ENCODE measurements at places on chromosomes 5 and 9.

DNA sequence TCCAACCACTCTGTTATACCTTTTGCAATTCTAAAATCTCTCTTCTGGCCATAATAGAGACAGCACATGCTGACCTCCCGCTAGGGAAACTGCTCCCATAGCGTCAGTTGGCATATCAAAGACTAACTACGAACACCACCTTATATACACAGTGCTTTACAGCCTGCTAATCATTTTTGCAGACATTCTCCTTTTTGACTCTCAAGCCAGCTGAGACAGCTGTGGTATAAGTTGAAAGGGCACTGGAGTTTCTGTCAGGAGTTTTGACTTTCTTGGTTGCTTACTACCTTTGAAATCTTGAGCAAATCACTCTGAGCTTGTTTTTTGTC, 160.2 kb upstream of the TBCA start:
- no peak for DNase-seq

DNA sequence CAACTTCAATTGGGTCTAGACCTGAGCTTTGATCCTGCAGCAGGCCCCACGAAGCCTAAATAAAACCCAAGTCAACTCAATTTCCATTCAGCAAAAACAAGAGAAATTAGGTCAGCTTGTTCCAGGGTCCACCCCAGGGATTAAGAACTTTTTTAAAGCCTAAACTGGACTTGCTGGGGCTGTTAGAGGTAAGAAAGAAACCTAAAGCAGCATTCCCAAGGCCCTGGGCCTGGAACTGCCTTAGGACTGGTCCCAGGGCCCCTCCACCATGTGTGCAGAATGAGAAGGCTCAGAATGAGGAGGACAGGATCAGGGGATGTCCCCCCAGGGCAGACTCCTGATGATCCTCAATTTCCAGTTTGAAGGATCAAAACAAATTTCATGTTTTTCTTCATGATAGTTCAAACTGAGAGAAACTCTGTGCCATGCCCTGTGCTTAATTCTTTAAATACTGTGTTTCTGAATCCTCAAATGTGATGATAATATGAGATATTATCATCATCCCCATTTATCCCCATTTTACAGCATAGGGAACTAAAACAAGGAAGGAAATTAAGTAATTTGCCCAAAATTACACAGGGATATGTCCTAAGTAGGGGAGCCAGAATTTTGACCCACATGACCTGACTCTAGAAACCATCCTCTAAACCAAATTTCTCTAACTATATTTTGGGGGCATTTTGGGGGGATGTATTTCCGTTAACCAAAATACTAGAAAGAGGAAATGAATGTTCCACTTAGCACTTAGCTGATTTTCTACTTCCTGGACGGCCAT, 64.5 kb downstream of the DENND1A start:
- no peak for DNase-seq

DNA sequence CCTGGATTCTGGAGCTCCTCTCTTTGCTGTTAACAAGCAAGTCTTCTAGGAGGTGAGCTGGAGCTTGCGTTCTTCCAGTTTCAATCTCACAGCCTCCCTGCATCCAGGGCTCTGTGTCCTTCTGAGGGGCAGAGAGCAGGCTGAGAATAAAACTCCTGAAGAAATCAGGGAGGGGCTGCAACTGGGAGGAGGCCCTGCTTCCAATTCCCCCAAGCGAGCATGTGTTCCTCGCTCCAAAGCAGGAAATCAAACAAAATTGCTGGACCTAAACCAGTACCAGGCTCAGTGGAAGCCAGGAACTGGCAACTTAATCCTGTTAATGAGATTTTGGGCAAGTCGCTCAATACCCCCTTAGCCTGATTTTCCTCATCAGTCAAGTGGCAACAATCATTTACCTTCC, 181.8 kb downstream of the ASTN2 start:
- DNase-seq: no peak

- no peak for DNase-seq
These were observed 100.1 kb downstream of the SUSD1 start for GRCh38 chr9:112075009-112075378.

DNA sequence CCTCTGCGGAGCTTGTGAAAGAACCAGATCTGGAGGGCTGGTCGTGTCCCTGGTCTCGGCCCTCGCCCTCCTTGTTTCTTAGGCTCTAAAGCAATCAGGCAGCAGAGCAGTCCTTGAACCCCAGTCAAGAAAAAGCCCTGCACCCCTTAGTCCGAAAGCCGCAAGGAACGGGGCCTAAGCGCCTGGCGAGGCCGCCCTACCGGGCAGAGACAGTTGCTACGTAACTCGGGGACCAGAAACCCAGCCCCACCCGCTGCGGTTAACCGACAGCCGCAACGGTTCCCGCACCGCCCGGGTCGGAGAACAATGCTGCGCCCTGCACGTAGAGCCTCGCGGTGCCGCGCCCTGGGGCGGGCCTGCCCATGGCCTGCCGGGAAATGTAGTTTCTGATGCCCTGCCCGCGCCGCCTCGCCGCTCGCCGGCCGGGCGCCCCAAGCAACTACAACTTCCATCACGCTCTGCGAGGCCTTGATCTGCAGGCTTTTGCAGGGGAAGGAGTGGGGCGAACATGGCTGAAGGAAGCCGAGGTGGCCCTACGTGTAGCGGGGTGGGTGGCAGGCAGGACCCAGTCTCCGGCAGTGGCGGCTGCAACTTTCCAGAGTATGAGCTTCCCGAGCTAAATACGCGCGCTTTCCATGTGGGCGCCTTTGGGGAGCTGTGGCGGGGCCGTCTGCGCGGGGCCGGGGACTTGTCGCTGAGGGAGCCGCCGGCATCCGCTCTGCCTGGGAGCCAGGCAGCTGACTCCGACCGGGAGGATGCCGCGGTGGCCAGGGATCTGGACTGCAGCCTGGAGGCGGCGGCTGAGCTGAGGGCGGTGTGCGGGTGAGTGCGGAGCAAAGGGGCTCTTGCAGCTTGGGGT, at the start of gene SNAPC3:
SNAPC3 (plus strand) TSS at position 505 of the 859 bp plus-strand sequence; CDS start at position 509, 4 bp downstream.
- peak; percentile 90 for DNase-seq

DNA sequence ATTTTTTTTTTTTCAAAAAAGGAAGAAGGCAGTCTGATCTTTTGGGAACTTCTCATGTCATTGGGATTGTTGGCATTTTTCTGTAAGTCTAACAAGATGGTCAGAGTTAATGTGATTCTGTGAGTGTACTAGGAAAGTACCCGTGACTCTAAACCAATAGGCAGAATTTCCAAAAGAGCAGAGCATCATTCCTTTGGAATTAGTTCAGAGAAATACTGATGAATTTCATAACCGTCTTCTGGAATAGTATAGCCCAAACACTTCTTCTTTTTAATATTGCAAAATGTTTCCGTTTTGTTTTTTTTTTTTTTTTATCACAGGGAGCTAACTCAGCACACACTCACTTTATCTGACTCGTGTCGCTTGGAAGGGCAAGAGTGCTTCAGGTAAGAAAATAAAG, 407.4 kb downstream of the DTWD2 start:
- DNase-seq: no peak

DNA sequence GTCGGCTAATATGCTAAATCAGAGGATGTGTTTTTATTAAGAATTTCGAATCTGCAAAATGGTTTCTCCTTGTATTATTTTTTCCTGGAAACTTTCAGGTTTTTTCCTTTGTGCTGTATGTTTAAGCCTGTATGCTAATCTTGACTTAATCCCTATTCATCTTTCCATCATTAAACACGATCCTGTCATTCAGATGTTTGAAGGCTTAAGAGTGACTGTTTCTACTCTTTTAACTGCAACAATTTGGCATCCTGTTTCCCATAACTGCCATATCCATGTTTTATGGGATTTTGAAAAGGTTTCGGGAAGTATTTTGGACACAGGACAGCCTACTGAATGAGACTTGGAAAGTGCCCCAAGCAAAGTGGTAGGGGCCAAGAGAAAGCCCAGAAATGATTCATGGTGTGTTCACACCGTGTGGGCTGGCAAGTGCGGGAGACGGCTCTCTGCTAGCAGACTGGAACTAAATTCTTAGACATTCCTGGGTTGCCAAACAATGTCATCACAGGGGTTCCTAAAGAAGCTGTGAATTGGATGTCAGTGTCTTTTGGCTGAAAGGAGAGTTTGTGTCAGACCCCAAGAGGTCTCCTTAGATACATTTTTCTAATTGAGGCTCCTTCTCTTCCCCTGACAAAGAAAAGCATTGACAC, 125.4 kb upstream of the ADAMTS16 start:
- peak; percentile 27 for DNase-seq

DNA sequence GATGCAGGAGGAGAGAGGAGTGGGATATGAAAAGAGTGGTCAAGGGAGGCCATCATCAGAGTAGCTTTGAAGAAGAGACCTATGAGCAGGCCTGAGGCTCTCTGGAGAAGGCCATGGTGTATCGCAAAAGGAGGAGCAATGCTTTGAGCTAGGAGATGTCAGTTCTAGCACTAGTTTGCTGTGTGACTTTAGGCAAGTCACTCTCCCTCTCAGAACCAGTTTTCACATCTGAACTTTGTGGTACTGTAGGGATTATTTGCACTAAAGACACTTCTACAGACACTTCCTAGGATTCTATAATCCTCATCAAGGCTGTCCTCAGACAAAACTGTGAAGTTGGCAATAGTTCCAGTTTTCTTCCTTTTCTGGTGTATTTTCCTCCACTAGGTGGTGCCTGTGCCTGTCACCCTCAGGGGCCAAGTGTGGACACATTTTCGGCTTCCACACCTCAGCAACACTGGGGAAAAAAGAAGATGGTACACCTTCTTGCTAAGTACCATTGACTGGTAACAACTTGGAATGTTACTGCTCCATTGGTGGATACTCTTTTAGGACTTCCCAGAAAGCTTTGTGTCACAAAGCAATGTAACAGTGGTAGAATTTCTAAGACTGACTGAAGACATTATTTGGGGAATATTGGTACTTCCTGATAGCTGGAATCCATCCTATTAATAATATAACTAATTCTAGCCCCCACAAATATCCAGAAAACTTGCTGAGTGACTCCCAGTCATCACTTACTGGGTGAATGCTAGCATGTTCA, 9.9 kb downstream of the PAPPA start:
- no peak for DNase-seq

GRCh38 chr9:117485176-117485575, 70.3 kb upstream of the ASTN2 start:
- no peak for DNase-seq

- no peak for DNase-seq
These were observed 1203.4 kb downstream of the MAT2B start for GRCh38 chr5:164708831-164709230.

GRCh38 chr5:73394610-73395009, 54.0 kb downstream of the FOXD1 start:
- DNase-seq: no peak

- peak; percentile 26 for DNase-seq
These were observed 548.9 kb downstream of the BNC2 start for GRCh38 chr9:16321461-16322119.

- no peak for DNase-seq
These were observed 43.2 kb upstream of the IER5L start for GRCh38 chr9:129221233-129221632.

GRCh38 chr9:18327121-18327520, 146.8 kb upstream of the ADAMTSL1 start:
- peak; percentile 4 for DNase-seq

DNA sequence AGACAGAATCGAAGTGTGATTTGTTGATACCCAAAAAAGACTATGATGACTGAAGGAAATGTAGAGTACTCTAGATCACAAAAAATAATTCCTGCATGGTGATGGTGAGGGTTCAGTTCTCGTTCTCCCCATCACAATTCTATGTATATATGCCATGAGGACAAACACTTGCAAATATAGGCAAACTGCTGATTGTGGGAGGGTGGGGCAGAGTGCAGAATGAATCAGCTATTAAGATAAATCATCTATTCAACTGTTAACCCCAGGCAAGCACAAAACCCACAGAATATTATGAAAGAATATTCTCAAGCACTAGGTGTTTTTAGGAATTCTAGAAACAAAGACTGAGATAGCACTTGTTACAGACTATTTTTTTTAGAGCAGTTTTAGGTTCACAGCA, 13.9 kb upstream of the UBLCP1 start:
- DNase-seq: no peak

- no peak for DNase-seq
These were observed 2.8 kb downstream of the PDGFRB start for GRCh38 chr5:150152636-150153462.

DNA sequence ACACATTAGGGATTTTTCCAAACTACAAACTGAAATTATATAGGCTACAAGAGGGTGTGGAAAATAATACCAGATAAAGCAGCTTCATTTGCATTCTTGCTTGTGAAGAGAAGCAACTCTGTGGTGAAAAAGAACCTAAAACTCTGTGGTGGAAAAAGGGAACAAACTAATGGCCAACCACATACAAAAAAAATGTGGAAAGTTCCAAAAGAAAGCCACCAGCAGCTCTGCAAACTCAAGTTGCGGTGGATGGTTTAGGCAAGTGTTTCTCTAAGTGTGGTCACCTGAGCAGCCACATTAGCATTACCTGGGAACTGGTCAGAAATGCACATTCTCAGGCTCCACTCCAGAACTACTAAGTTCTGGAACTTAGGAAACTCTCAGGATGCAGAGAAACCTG, 586.4 kb downstream of the ACTL7B start:
- no peak for DNase-seq

- no peak for DNase-seq
These were observed 176.2 kb downstream of the COL23A1 start for GRCh38 chr5:178413988-178414387.

- no peak for DNase-seq
These were observed at the start of gene INSL6 for GRCh38 chr9:5185220-5185840. Gene INSL6, minus strand, starts transcription at chr9:5185639. Its CDS starts 37 bp downstream, at chr9:5185602.

GRCh38 chr5:133242221-133242835, 190.5 kb downstream of the HSPA4 start:
- no peak for DNase-seq

DNA sequence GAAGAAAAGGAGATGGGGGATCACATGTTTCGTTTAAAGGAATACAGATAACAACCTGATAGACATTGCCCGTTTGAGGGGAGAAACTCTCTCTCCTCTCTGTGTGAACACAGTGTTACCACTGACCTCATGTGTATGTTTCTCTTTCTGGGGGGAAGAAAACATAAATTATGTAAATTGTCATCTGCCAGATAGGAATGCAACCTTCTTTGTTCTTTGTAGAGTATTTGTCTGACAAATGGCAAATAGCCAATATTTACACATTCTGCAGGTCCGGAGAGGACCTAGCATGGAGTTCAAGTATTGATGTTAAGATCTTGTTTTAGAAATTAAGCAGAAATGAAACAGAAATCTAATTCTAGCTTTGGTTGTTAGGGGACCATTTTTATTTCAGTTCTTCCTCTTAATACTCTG, 276.3 kb downstream of the SAXO1 start:
- no peak for DNase-seq
